Stimulated activated CD4-positive, alpha-beta T cell treated with anti-CD3 and anti-CD28 coated beads, Interleukin-1b, Interleukin-23, amount 100 ng/mL, for 1 hour (primary cell): ENCODE measurements at places on chromosomes 1 and 21.

DNA sequence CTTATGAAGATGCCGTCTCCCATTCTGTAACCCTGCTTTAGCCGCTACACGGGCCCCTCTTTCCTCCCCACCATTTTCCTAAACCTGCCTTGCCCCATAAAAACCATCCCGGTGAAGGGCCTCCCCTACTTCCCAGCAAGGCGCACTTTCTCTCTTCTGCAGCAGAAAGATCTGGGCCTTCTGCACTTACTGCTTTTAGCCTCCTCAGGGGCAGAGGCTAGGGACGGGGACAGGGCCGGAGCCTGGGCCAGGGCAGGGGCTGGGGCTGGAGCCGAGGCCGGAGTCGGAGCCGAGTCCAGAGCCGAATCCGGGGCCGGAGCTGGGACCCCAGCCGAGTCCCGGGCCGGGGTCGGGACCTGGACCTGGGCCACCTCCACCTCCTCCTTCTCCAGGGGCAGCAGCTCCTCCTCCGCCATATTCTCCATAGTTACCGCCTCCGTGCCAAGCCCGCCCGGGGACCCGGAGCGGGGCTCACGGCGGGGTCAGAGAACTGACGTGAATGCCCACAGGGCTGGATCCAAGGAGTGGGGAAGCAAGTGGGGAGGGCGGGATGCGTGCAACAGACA, 382 bp downstream of the TRMT1L start:
- no peak for DNase-seq

DNA sequence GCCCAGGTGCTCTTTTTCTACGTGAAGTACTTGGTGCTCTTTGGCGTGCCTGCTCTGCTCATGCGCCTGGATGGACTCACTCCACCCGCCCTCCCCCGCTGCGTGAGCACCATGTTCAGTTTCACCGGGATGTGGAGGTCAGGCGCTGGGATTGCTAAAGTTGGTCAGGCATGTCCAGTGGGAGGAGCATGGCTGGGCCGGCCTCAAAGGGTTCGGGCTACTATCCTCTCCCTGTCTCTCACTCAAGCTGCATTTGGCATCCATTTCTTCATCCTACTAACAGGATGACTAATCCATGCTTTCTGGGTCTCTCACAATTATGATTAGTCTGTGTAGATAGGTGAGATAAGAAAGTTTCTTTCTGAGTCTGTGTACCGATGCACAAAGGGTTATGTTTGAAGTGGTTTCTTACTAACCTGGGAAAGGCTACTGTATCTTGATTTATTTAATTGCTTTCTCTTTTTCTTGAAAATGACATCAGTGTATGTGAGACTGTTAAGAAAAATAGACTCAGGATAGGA, 135.9 kb downstream of the HHAT start:
- no peak for DNase-seq

DNA sequence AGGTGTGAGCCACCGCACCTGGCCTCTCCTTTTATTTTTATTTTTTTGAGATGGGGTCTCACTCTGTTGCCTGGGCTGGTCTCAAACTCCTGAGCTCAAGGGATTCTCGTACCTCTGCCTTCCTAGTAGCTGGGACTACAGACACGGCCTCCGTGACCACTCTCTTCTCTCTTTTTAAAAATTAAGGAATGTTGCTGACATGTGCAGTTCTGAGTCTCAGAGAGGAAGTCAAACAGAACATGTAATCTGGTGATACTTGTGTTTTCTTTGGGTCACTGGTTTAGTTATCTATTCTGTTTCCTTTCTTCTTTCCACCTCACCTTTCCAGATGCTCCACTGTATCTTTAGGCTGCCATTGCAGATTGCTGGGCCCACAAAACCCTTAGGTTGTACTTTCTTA, 2.7 kb downstream of the WDTC1 start:
- DNase-seq, result no peak

- DNase-seq, result no peak
Measured at GRCh38 chr1:19708567-19709110, 44.0 kb downstream of the HTR6 start.

DNA sequence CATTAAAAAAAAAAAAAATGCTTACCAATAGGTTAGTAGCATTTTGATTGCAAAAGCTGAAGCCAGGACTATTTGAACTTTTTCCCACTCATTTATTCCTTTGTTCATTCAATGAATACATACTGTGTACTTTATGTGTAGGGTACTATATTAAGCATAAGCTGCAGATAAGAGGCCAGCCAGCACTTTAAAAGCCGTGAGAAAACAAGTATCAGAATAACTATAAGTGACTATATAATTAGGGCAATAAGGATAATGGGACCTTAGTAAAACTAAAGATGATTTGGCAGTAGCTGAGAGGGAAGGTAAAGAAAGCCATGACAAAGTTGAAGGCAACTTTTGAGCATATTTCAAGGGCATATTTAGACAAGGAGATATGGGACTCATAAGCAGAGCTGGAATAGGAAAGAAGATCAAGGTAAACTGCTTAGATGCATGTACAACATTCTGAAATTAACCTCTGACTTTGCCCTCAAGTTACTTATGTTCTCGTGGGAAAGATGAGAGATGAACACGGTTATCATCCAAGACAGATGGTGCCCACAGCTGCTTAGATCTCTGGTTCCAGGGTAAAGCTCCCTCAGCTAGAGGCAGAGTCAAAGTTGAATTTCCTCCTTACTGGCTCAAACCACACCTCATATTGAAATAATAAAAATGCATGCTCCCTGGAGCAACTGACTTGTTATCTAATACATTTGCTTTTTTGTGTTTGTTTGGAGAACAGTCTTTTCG, 44.0 kb upstream of the FMO2 start:
- no peak for DNase-seq
